ENCODE measurements at places on chromosomes 1 and 21.

DNA sequence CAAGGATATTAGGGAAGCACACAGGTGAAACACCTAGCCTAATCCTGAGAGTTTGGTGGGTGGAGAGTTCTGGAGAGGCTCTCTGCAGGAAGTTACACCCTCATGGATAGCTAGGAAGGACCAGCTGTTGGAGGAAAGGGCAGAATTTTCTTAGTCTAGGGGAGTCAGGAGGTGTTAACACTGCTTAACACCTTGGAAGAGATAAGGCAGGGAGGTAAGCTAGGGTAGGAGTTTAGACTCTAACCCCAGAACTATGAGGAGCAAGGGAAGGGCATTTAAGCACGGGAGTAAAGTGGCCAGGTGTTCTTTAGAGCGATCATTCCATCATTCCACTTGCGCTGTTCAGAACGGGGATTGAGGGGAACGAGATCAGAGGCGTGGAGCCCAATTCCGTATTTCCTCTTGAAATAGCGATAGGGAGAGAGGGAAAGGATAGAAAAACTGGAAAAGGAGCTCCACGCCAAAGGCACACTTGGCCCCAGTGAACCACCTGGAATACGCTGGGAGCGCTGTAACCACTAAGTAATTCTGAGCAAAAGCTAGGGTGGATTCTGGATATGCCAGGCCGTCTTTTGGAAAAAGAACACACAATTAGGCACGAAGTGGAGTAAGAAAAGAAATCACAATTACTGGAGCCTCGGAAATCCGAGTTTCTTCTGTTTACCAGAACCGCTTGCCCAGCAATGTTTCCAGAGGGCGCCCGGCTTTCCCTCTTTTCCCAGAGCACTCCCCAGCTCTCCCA lies 1.5 kb upstream of the GPR137B start:
- DNase-seq: no peak

GRCh38 chr1:194709439-194709838 lies 1523.0 kb upstream of the B3GALT2 start:
- no peak for DNase-seq

GRCh38 chr1:23393706-23394105 lies 24.1 kb upstream of the ZNF436 start:
- DNase-seq: no peak

DNA sequence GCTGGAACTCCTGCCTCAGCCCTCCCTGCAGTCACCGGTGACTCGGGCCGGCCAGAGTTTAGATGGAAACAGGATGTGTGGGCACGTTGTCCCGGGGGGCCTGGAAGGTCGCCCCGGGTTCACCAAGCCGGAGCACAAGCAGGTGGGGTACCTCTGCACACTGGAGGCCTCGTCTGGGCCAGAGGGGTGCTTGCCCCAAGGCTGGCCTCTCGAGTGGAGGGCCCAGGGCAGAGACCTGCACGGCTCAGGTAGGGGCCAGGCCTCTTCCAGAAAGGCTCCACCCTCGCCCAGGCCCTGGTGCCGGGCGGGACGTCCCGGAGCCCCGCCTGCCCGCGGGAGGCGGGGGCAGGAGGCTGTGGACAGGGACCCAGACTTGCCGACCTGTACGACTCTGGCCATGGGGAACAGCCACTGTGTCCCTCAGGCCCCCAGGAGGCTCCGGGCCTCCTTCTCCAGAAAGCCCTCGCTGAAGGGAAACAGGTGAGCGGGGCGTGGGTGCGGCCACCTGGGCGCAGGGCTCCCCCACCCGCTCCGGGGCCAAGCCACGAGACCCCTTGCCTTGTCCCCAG lies at the start of gene PLEKHN1:
PLEKHN1 (plus strand) TSS at position 348 of the 569 bp plus-strand sequence; CDS start at position 398, 50 bp downstream.
- DNase-seq: no peak

- no peak for DNase-seq
Observed at GRCh38 chr1:246512635-246513034, 5.6 kb upstream of the SMYD3 start.

DNA sequence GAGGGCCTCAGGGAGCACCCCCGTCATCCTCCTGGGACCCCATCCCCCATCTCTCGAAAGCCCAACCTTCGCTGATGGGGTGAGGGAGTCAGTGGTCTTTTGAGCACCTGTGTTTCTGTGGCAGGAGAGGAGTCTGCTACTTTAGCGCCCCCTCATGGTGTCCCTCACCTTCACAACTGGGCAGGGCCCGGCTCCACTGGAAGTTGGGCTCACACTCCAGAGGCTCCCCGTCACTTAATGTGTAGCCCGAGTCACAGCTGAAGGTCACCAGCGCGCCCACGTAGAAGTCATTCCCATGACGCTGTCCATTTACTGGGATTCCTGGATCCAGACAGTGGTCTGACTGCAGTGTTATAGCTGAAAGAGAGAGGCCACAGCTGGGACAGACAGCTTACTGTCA lies 139.5 kb upstream of the HMGB4 start:
- DNase-seq: no peak

DNA sequence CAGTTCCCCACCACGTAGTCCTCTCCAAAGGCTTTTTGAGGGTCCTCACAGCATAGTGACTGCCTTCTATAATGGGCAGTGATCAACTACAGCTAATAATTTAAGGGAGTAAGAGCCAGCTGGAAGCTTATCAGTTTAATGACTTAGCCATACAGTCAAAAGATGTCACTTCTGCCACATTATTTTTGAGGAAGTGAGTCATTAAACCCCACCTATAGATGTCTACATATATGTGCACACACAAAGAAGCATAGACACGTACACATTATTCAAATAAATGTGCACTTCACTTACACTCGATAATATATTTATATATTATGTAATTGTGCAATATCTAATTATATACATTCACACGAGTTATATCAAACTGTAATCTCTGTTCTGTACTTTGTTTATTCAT lies 1704.7 kb downstream of the KCNT2 start:
- no peak for DNase-seq

DNA sequence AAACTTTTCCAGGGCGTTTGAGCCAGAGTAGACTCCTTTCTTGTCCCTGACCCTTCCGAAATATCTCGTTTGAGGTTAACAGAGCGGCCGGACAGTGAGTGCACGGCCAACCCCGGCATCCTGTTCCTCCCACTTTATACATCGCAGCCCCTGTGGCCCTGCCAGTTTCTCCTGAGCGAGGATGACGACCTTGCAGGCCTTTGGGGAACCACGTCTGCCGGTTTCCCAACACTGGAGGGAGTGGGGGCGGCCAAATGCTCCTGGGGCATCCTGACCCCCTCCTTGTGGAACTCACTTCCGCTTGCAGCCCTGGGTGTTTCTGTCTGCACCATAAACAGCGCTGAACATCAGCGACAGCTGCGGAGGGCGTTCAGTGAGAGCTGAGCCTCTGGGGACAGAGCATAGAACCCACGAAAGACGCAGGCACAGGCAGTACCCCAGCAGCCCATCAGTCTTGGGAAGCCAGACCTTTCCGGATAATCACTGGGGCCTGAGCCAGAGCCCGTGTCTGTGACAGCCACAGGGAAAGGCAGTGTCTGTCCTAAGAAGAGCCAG lies 4.8 kb upstream of the KCNAB2 start:
- no peak for DNase-seq

DNA sequence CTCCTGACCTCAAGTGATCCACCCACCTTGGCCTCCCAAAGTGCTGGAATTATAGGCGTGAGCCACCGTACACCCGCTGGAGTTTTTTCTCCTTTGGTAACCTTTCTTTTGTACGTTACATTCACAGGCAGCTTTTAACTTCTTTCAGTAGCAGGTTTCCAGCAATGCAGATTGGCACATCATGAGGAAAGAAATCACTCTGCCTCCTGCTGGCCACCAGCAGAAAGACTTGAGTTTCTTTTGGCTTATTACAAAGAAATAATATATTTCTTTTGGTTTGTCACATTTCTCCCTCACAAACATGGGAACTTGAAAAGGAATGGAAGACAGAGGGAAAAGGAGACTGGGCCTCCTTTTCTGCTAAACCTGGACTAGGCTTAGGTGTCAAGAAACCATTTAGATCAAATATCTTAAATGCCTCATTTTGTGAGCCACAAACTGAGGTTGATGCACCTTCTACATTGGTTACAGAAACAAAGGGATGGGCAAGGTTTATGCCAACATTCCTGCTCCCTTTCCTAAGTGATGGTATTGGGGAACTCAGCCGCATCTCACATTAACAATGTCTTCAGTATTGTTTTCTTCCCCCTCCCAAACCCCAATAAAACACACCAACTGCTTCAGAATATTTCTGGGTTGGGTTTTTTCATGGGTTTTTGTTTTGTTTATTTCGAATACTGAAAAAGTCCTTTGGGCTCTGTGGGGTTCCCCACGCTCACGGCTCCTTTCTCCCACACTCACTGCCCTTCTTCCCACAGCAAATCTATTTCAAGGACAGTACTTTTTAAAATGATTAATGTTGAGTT lies 7.7 kb downstream of the ENSA start:
- no peak for DNase-seq

GRCh38 chr1:94111879-94112278 lies 9.1 kb downstream of the ABCA4 start:
- DNase-seq: no peak

DNA sequence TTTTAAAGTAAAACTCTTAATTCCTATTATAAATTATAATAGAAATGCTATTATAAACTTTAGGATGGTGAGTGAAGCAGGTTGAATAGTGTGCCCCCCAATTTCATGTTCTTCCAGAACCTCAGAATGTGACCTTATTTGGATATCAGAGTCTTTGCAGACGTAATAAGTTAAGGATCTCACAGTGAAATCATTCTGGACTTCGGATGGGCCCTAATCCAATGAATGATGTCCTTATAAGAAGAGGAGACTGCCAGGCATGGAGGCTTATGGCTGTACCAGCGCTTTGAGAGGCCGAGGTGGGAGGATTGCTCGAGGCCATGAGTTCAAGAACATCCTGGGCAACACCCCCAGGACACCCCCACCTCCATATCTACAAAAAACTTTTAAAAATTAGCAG lies 9.4 kb upstream of the MT1HL1 start:
- DNase-seq: no peak

DNA sequence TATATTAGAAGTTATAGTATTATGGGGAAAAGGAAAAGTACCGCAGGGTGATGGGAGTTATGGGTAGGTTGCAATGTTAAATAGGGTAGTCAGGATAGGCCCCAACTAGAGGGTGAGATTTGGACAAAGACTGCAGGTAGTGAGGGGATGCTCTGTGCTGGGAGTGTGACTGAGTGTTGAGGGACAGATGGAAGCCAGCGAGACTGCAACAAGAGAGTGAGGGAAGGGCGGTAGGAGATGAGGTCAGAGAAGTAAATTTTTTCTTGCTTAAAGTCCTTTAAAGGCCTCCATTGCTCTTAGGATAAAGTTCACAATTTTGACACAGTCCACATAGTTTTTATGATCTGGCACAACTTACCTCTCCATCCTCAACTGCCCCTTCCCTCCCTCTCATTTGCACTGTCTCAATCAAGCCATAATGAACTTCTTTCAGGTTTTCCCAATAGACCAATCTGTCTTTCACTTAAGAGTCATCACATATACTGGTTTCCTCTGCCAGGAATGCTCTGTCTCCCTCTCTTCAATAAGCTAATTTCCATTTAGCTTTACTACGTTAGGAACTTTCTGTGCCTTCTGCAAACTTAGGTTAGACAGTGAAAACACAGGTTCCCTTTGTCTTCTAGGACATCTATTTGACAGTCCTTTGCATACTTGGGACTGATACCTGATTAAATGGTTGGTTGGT lies 237.7 kb upstream of the CACYBP start:
- no peak for DNase-seq

GRCh38 chr1:181104790-181105133 lies 16.3 kb downstream of the IER5 start:
- no peak for DNase-seq

- no peak for DNase-seq
Observed at GRCh38 chr1:151192047-151192446, 2.0 kb upstream of the VPS72 start.

DNA sequence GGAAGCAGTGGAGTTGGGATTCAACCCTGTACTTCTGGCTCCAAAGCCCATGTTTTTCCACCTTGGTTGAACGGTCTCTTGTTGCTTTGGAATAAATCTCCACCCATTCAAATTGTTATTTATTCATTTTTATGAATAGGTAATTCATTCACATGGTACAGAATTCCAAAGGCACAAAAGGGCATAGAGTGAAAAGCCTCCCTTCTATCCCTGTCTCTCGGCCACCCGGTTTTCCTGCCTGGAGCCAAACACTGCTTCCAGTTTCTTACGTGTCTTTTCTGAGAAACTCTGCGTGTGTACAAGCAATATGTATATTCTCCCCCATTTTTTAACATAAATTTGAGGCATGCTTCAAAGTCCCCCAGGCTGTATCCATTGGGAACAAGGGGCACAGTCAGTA lies 3.9 kb downstream of the EXTL1 start:
- no peak for DNase-seq

GRCh38 chr1:33727310-33727709 lies 136.6 kb upstream of the HMGB4 start:
- DNase-seq: no peak
